Left ventricle myocardium superior (tissue), 1 donor: ENCODE measurements at places on chromosomes 11 and 22. TPM values are rescaled to one million over a fixed set of nuclear protein-coding genes. Genes with fewer than 3 reads are reported as not detected.
A peak's percentile ranks its signal among the peaks of the same experiment; 100 is the strongest.

The RASSF7 gene
- 4.6 TPM for total RNA-seq

The HTR3A gene
- not detected for total RNA-seq

The RFPL2 gene
- not detected for total RNA-seq

The SLC22A12 gene
- total RNA-seq = not detected

The CNTF gene
- total RNA-seq = 1.4 TPM

The SCUBE2 gene
- total RNA-seq = 0.89 TPM

The FCHSD2 gene
- total RNA-seq = 32.7 TPM

The NPTXR gene
- total RNA-seq = 23.4 TPM

The F2 gene
- total RNA-seq = not detected

GRCh38 chr11:62719302-62719978, 7.8 kb downstream of the HNRNPUL2 start:
- DNase-seq = no peak

GRCh38 chr22:36544107-36544620, 15.2 kb upstream of the EIF3D start:
- DNase-seq = no peak

DNA sequence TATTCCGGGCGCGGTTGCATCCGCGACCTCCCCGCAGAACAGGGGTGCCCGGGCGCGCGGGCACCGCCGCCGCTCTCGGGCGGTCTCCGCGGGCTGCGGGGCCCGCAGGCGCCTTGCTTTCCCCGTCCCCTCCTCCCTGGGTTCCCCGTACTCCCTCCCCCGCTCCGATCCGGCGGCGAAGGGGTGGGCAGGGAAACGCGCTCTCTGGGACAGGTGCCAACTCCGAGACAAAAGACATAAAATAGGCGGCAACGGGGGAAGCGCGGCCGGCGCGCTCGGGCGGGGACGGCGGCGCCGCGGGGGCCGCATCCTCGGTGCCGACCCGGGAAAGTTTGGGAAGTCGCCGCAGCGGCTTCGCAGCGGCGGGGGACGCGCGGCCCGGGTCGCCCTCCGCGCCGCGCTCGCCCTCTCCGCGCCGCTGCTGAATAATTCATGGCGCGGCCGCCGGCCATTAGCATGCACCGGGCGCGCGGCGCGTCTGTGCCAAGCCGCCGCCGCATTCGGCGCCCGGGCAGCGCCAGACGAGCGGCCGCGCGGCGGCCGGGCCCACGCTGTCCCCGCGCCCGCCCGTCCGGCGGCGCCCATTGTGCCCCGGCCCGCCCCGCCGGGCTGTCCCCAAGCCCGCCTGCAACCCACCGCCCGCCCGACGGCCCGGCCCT, 78.7 kb upstream of the PPARA start:
- DNase-seq = peak; percentile 94

- DNase-seq = no peak
Observed at GRCh38 chr11:120629407-120630080, 118.0 kb downstream of the GRIK4 start.

DNA sequence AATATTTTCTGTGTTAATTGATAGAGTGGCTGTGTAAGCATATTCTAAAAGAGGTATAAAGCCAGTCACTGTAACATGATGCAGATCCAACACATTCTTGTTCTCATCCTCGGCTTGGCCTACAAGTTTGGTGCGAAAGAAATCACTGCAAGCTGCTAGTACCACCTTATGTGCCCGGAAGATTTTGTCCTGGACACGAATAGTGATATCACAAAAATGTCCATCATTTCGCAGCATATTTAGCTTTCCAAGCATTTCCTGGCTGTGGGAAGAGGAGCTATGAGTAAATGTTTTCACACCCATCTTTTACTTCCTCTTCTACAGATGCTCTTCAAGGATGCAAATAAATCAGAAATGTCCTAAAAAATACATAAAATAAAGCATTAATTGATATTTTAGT, 53.1 kb downstream of the ZBTB44 start:
- DNase-seq = no peak

DNA sequence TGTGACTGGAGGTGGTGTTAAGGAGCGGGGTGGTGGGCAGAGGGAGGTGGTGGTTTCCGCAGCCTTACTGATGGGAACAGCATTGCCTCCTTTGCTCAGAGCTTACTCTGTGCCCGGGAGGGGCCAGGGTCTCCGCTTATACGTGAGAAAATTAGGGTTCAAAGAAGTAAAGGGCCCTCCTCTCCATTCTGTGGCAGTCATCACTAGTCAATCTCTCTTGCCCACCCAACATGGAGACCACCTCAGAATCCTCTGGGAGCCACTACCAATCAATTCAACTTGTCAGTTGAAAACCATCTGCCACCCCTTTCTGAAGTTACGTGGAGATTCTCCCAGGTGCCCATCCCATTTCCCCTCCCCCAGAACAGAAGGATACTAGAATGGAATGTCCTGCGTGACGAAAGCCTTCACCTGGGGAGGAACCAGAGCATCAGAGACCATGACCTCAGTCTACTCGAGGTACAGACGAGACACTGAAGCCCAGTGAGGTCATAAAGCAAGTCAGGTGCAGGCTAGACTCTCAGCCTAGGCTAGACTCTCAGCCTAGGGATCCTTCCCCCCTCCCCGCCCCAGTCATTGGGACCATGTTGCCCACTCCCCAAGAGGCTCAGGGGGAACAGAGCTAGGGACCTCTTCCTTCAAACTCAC, 2.0 kb downstream of the SELENOM start:
- DNase-seq = no peak

DNA sequence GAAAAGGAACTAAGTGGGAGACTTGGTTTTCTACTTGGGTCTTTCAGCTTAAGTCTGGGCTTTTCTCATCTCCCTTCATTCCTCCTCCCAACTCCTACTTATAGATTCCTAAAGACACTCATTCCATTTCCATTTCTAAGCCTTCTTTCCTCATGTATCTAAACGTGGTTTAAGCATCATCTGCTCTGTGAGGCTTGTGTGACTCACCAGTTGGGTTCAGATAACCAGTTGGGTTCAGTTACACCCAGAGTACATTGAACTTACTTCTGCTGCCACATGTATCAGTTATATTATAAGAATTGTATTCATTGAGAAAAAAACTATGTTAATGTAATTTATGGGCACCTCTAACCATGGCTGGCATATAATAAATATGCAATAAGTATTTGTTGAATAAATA, 831.2 kb upstream of the CCDC90B start:
- DNase-seq = no peak

DNA sequence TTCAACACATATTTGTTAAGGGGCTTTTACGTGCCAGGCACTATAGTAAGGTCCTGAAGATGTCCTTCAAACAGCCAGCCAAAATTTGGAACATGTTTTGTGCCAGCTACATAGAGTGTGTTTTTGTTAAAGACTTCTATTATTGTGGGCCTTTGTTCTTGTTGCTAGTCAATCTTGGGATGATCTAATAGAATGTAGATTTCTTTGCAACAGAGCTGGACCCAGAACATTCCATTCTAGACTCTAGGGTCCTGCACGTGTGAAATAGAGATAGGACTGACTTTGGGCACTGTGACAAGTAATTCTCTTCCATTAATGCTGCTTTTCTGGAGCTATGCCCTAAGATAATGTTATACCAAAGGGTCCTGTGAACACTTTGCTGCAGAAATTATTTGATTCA, 16.9 kb upstream of the IPO7 start:
- no peak for DNase-seq

DNA sequence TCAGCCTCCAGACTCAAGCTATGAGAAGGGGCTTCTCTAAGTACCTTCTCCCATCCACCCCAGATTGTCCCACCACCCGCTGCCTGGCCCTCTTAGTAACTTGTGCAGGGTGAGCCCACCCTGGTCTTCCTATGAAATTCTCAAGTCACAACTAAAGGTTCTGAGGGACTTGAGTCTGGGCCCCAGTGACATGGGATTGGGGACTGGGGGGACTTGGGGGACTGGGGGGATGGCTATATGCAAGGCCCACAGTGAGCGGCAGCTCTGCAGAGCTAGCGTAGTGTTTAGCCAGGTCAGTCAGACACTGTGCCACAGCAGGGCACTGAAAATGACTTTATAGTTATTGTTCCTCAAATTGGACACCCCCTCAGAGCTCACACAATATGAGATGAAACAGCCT, 622.3 kb upstream of the CADM1 start:
- DNase-seq = no peak

DNA sequence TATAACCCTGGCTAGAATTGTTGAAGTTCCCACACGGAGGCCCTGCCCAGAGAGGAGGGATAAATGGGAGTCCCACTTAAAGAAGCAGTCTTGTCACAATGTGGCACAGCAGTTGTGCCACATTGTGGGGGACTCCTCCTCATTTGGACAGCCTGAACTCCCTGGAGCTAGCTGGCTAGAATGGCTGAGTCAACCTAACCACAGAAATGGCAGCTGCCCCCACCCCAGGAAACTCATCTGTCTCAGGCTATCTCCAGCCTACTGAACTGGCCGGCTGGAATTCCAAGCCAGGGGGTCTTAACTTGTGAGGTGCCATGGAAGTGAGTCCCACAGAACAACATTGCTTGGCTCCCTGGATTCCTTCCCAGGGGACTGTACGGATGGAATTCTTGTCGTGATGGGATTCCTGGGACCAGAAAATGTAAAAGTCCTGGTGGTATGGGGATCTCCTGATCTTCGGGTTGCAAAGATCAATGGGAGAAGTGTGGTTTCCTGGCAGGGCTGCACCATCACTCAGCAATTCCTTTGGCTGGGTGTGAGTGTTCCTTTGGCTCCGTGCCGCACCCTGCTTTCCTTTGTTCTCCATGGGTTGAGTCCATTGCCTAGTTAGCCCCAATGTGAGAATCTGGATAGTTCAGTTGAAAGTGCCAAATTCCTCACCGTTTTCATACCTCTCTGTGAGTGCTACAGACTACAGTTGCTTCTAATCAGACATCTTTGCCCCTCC, 791.2 kb upstream of the FAT3 start:
- no peak for DNase-seq

GRCh38 chr11:43537833-43538615, 142.5 kb upstream of the HSD17B12 start:
- DNase-seq = no peak

DNA sequence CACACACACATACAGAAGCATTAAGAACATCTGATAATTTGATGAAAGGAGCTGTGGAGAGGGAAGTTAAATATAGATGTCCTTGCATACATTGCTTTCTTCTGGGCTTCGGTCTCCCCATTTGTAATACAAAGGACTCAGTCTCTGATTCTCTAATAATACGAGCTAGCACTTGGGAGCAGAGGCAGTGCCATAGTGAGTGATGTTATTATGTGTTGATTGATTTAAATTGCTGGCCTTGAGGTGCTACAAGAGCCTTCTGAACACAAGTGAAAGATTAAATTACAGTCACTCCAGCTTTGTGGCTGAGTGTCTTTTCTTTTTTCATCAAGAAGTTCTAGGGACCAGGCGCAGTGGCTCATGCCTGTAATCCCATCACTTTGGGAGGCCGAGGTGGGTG, 61.5 kb upstream of the HMGXB4 start:
- DNase-seq = no peak

GRCh38 chr11:92663539-92663938, 305.9 kb upstream of the MTNR1B start:
- DNase-seq = no peak

DNA sequence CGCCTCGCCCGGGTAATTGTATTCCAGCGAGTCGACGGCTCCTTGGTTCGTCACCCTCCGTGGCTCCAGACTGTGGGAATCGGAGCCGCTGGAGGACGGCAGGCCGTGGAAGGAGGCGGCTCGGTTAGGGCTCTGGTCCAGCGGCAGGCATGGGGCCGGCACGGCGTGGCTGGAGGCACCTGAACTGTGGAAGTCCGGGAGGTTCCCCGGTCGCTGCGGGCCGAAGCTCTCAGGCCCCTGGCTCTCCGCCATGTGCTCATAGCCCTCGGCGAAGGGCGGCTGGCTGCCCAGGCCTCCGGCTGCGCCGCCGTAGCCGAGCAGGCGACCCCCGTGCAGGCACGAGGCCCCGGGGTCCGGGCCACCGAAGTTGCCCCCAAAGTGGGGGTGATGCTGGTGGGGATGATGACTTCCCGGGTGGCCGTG, 1.7 kb downstream of the MN1 start:
- DNase-seq = peak; percentile 66

GRCh38 chr11:117010808-117011540, 87.3 kb downstream of the SIK3 start:
- DNase-seq = no peak

- no peak for DNase-seq
Observed at GRCh38 chr11:32885556-32885955, 7.1 kb upstream of the QSER1 start.

DNA sequence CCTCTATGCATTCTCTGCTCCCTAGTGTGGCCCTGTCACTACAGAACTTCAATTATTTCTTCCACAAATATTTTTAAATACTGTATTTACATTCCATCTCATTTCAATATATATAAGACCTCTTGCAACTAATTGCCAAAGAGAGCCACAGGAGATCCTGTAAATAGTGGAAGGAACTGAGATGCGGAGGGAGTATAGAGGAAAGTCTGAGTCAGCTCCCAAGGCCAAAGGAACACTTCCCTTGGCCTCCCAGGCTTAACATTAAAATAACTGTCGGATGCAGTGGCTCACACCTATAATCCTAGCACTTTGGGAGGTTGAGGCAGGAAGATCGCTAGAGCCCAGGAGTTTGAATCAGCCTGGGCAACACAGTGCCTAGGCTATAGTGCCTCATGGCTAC, 31.2 kb downstream of the RBFOX2 start:
- no peak for DNase-seq

DNA sequence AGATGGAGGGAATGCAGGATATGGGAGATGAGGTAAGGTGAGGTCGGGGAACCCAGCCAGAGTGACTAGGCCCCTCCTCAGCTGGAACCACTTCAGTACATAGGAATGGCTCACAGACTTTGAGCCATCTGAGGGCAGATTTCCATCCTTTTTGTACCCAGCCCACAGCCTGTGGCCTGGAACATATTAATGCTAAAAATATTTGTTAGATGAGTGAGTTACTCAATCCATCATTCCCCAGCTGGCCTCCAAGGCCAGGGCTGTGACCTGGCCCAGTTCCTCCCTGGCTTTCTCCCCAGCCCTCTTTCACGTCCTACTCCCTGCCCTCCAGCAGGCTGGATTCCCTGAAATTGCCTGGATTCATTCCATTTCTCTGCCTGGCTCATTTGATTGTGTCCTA, 57.2 kb upstream of the PRDM11 start:
- DNase-seq = peak; percentile 89

- no peak for DNase-seq
Observed at GRCh38 chr11:108137212-108137611, 15.8 kb downstream of the ACAT1 start.

DNA sequence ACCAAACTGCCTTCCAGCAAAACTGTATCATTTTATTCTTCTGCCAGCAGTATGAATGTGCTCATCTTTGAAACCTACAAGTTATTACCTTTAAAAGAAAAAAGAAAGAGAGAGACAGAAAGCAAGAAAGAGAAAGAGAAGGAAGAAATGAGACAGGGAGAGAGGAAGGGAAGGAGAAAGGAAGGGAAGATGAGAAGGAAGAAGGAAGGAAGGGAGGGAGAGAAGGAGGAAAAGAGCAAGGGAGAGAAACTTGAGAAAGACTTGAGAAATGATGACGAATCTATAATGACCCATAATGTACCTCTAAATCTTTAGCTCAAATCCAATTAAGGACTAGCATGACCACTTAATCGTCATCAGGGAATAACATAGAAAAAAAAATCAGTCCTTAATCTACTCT, 11.4 kb upstream of the JAML start:
- DNase-seq = no peak

- DNase-seq = no peak
Observed at GRCh38 chr11:12567746-12568460, 106.3 kb upstream of the TEAD1 start.
